Sigmoid colon (tissue), 7 donors: ENCODE measurements at places on chromosomes 12 and 14. TPM values are rescaled to one million over a fixed set of nuclear protein-coding genes. Genes with fewer than 3 reads are reported as not detected.

- no peak overlapping the region for H3K4me3 ChIP-seq
- no peaks in the 10 kb centered on the region for H3K4me1 ChIP-seq
- H3K36me3 ChIP-seq = no peaks in the 10 kb centered on the region
- H3K27me3 ChIP-seq = no peaks in the 10 kb centered on the region
- no peak for DNase-seq
Measured at GRCh38 chr12:106745181-106745745, 29.2 kb upstream of the RIC8B start.

GRCh38 chr14:99682809-99683618 lies 1.1 kb upstream of the CYP46A1 start:
- peak overlapping the region; percentile 95 for H3K27ac ChIP-seq
- no peaks in the 10 kb centered on the region for H3K27me3 ChIP-seq
- peaks cover 12% of the 10 kb centered on the region for H3K4me1 ChIP-seq
- H3K36me3 ChIP-seq = no peaks in the 10 kb centered on the region
- peak; percentile 90 for DNase-seq

DNA sequence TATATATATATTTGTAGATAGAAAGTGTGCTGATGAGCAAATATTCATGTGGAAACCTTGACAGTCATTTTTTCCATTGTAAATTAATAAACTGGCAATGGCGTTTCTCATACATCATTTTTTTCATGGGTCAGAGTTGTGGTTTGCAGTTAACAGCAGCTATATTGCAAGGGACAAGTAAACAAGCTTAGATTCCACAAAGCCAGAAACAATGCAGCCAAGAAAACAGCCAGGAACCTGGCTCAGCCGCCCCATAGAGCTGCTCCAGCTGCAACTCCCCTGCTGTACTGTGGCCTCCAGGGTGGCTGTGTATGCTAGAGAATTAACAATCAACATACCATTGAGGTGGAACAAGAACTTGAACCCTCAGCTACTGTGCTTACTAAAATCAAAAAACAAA lies 298.2 kb downstream of the TMEM132D start:
- no peaks in the 10 kb centered on the region for H3K27me3 ChIP-seq
- no peak overlapping the region for H3K27ac ChIP-seq
- H3K4me1 ChIP-seq = no peaks in the 10 kb centered on the region
- H3K4me3 ChIP-seq = no peak overlapping the region

- no peak for DNase-seq
- no peak overlapping the region for H3K4me3 ChIP-seq
- no peaks in the 10 kb centered on the region for H3K27me3 ChIP-seq
- H3K4me1 ChIP-seq = no peaks in the 10 kb centered on the region
- H3K27ac ChIP-seq = peak overlapping the region; percentile 80
Measured at GRCh38 chr12:106088811-106089485, 49.8 kb downstream of the NUAK1 start.

- no peaks in the 10 kb centered on the region for H3K27me3 ChIP-seq
- no peak overlapping the region for H3K27ac ChIP-seq
- no peaks in the 10 kb centered on the region for H3K4me1 ChIP-seq
- no peak for DNase-seq
Measured at GRCh38 chr12:78571953-78572352, 292.6 kb upstream of the SYT1 start.

DNA sequence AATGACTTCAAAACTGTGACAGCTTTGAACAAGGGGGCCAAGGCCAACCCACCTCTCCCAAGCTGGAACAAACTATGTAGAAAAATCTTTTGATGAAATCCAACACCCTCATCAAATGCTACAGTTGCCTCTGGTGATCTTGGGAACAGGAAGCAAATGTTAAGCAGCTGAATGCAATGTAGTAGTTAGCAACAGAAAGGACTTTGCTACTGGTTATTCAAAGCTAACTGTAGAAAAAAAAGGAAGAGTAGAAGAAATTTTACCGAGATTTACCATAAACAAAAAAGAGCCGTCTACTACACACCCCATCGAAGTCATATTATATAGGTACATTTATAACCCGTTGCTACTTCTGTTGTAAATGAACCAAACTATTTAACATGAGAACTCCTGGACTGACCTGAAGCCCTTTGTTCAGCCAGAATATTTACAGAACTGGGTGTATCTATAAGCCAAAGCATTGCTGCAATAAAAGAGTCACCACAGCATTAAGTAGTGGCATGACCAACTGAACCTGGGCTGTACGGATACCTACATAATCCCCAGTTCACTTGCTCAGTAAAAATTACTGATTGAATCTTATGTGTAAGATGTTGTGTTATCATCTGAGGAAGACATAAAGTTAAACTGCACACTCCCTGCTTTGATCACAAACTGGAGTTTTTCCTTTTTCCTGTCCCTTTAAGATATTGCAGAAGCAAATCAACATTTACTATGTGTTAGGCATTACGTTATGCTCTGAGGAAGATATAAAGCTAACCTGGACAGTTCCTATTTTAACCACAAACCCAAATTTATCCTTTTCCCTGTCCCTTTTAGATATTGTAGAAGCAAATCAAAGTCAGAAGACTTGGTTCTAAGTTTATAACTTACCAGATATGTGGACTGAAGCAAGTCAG lies 25.1 kb downstream of the SYNJ2BP start:
- DNase-seq = no peak
- no peaks in the 10 kb centered on the region for H3K27me3 ChIP-seq
- H3K27ac ChIP-seq = no peak overlapping the region
- no peaks in the 10 kb centered on the region for H3K4me1 ChIP-seq

- no peak overlapping the region for H3K27ac ChIP-seq
- no peaks in the 10 kb centered on the region for H3K27me3 ChIP-seq
- H3K4me1 ChIP-seq = no peaks in the 10 kb centered on the region
- H3K36me3 ChIP-seq = no peaks in the 10 kb centered on the region
Measured at GRCh38 chr12:23555180-23555824, 394.2 kb downstream of the SOX5 start.

DNA sequence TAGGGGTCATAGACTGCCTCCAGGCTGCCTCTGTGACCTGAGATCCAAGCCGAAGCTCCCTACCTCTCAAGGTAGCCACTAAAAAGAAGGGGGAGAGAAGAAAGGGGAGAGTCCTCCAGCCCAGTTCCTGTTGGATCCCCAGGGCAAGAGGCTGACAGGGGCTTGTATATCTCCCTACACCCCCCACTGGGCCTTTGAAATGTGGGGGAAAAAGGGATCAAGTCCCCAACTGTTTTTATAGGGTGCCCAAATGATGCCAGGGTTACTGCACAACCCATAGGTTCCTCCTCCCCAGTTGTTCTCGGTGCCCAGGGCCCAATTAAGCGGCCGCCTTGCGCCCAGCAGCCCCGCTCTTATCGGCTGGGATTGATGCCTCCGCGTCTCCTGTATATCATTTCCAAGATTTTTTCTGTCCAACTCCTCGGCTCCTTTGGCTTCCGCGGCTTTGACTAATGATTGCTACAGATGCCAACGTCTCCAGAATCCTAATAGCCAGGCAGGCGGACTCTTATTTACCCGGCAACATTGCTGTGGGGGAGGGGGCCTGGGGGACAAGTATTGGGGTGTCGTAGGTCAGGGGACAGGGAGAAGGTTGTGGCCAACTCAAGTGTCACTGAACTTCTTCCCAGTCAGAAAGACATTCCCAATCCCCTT lies 7.6 kb upstream of the HOXC4 start:
- H3K4me1 ChIP-seq = peaks cover 12% of the 10 kb centered on the region
- no peak for DNase-seq
- no peak overlapping the region for H3K27ac ChIP-seq
- peaks cover 100% of the 10 kb centered on the region for H3K27me3 ChIP-seq

DNA sequence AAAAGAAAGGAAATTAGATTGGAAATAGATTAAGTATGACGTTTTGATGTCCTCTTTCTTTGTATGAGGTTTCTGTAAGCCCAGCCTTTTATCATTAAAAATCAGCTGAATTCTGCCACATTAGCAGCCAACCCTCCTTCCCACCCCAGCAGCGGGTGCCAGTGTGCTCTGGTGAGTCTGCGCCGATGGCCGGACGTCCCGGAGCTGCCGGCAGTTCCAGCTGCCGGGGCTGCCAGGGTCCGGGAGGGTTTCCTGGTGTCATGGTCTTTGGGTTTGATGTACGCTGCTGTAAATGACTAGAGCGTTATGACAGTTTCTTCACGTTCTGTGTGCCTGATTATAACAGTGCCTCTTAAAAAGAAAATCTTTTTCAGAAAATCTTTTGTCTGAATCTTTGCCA lies 51.5 kb upstream of the DYNC1H1 start:
- no peak for DNase-seq
- H3K4me3 ChIP-seq = no peak overlapping the region
- H3K4me1 ChIP-seq = no peaks in the 10 kb centered on the region
- no peak overlapping the region for H3K27ac ChIP-seq
- H3K36me3 ChIP-seq = peaks cover 77% of the 10 kb centered on the region

- no peaks in the 10 kb centered on the region for H3K36me3 ChIP-seq
- no peaks in the 10 kb centered on the region for H3K27me3 ChIP-seq
- DNase-seq = peak; percentile 56
- no peaks in the 10 kb centered on the region for H3K4me1 ChIP-seq
- H3K4me3 ChIP-seq = no peak overlapping the region
- no peak overlapping the region for H3K27ac ChIP-seq
Measured at GRCh38 chr12:51895378-51896135, 7.7 kb downstream of the ANKRD33 start.

DNA sequence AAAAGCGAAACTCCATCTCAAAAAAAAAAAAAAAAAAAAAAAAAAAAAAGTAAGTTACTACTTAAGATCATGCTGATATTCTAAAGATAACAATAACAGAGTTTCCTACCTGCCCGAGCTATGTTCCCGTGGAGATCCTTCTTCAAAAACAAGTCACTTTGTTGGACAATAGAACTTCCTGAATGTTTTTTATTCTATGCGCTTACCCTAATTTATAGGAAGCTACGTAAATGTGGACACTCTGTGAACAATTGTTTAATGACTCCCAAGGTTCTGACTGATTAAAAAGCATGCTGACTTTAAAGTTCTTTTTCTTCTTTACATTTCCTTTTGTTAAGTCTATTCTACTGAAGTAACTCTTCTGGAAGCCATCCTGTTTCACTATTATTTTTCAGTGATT lies 52.5 kb downstream of the FGD4 start:
- no peak for DNase-seq
- H3K4me3 ChIP-seq = no peak overlapping the region
- H3K4me1 ChIP-seq = no peaks in the 10 kb centered on the region
- H3K27ac ChIP-seq = no peak overlapping the region

- no peak for DNase-seq
- no peaks in the 10 kb centered on the region for H3K36me3 ChIP-seq
- no peak overlapping the region for H3K27ac ChIP-seq
- H3K4me1 ChIP-seq = no peaks in the 10 kb centered on the region
Measured at GRCh38 chr12:111158992-111159391, 209.9 kb downstream of the PHETA1 start.

GRCh38 chr12:19437996-19438395 lies 1.3 kb upstream of the AEBP2 start:
- no peaks in the 10 kb centered on the region for H3K4me1 ChIP-seq
- no peak for DNase-seq
- no peaks in the 10 kb centered on the region for H3K27me3 ChIP-seq
- no peak overlapping the region for H3K4me3 ChIP-seq
- no peaks in the 10 kb centered on the region for H3K36me3 ChIP-seq

- DNase-seq = no peak
- no peaks in the 10 kb centered on the region for H3K27me3 ChIP-seq
- no peak overlapping the region for H3K4me3 ChIP-seq
- H3K4me1 ChIP-seq = peaks cover 7% of the 10 kb centered on the region
- H3K27ac ChIP-seq = no peak overlapping the region
Measured at GRCh38 chr12:82660541-82661325, 26.0 kb upstream of the TMTC2 start.

The MIP gene
- not detected for total RNA-seq

The C14orf132 gene
- total RNA-seq = 30.4 TPM

The NRIP2 gene
- total RNA-seq = 2.7 TPM

The C3AR1 gene
- total RNA-seq = 14.3 TPM

The SMCO2 gene
- total RNA-seq = not detected
